Spleen (tissue), 13 donors: ENCODE measurements at places on chromosomes 6 and 20. TPM values are rescaled to one million over a fixed set of nuclear protein-coding genes. Genes with fewer than 3 reads are reported as not detected.

The EYS gene
- not detected for total RNA-seq

The FOXF2 gene
- total RNA-seq: not detected

The STK35 gene
- total RNA-seq: 16.7 TPM

The NNAT gene
- total RNA-seq: not detected

DNA sequence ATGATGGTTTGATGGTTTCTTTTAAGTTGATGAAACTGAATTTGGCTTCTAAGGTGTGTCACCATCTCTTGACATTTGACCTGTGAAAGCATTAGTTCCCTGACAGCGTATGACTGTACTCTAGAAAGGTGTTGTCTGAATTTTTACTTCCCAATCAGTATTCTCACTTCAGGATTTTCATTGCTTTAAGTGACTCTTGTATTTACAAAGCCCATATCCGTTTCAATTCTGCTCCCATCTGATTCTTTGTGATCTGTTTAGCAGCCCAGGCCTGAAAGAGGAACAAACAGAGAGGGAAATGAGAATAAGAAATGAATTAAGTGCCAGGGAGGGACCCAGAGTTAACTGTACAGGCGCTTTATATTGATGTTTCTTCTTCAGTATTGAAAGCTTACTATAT lies 73.7 kb downstream of the FARS2 start:
- no peak overlapping the region for H3K27ac ChIP-seq

GRCh38 chr6:26027491-26028211 lies 59.6 kb upstream of the HFE start:
- DNase-seq: no peak
- H3K27me3 ChIP-seq: no peaks in the 10 kb centered on the region
